ENCODE measurements at places on chromosomes 2 and 18. TPM values are rescaled to one million over a fixed set of nuclear protein-coding genes. Genes with fewer than 3 reads are reported as not detected.

DNA sequence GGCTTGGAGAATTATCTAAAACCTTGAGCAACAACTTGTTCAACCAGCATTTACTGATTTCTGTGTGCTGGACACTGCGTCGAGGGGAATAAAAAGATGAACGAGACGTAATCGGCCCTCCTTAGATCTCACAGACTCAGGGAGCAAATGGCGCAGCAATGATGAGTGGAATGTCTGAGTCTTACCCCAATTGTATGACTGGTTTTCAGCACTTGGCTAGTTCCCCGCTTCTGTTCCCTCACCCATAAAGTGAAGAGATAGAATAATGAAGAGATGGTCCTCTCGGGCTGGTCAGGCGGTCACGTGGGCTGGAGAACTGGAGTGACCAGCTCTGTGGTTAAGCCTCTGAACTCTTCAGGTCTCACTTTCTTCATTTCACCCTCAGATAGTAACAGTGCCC, 17.3 kb upstream of the GATA6 start:
- DNase-seq, result no peak

DNA sequence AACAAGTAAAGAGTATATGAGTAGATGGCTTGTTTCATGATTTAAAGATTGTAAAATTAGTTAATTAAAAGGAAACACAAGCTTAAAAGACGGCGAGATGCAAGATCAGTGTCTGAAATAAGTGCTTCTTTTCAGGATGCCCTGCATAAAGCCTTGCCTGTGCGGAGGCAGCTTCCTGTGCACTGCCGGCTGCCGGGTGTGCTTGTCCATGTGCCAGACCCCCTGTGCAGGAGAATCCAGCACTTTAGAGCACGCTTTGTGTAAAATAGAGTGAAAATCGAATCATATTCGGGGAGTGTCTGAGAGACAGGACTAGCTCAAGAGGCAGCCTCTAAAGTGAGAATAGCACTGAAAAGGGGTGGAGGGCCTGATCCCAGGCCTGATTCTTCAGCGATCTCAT, 154.7 kb downstream of the CHST9 start:
- no peak for DNase-seq

DNA sequence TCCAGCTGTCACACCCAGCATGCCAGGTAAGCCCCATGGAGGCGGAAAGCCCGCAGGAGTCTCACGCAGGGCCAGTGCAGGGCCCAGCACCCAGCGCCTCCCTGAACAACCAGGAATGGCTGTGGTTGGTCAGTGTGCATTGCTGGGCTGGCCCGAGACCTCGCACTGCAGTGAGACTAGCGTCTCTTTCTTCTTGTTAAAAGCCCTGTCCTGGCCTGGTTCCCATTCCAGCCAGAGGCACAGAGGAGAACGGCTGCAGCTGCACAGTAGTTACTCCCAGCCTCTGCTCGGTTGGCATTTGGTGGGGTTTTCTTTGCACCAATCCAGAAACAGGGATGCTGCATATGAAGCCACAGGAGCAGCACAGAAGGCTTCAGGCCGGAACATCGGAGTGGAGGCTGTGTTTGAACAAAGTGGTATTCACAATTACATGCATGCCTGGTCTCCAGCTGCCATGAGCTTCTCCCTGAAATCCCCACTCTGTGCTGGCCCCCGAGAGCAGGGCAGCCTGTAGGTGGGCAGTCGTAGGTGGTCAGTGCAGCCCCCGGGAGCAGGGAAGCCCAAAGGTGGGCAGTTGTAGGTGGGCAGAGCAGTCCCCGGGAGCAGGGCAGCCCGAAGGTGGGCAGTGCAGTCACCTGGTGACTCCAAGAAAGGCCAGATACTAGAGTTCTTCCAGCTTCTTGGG, 163.7 kb upstream of the PXDN start:
- no peak for DNase-seq

DNA sequence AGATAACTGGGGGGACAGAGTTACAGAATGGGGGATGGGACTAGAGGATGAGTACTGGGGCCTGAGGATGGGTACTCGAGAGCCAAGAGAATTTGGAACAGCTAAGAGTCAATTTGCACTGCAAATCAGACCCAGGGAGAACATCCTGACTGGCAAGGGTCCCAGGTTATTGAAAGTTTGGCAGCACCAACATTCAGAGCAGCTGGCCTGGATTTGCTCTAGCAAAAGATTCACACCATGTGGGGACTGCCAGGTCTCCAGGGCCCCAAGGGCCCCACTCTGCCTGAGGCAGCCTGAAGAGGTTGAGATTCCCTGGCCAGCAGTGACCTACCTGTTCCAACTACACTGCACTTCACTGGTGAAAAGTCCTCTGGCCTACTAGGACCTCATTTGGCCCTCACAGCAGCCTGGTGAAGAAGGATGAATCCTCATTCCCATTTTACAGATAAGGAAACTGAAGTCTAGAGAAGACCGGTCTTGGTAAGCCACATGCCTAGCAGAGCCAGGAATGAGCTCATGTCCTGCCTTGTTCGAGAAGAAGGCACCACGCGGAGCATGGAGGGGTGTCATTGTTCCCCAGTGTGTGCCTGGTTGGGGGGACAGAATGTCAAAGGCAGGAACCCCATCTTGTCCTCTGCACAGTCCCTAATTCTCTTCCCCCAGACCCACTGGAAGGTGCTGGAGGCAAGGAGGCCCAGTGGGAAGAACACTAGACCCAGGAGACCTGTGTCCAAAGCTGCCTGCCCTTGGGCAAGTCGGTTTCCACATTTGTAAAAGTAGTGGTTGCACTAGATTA, 258.6 kb downstream of the TNS1 start:
- DNase-seq, result no peak

DNA sequence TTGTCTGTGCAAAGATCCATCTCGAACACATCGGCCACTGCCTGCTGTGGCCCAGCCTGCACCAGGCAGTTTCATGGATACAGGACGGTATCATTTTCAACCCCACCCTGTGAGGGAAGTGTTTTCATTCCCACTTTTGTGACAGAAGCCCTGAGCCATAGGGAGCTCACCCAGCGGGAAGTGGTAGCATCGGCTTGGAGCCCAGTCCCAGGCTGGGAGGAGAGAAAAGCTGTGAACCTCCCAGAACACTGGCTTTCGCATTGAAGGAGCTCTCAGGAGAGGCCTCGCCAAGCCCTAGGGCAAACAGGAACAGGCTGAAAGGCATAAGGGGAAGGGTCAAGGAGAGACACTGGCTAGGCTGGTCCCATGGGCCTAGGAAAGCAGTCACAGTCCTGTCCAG, 166.1 kb downstream of the TFCP2L1 start:
- DNase-seq, result no peak

DNA sequence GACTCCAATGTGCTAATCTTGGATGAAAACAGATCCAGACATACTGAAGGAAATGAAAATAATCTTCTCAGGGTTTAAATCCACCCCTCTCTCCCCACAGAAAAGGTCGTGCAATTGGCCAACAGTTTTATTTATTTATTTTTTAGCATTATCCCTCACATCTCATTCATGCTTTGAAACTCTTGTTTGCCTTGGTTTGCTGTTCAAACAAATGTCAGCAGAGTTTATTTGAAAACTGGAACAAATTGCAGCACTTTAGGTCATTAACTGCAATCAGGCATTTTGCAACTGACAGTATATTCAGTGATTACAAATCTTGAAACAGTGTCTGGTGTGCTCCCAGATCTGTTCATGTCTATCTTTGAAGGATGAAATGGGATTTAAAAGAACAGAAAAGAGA, 220.6 kb downstream of the SLC4A10 start:
- DNase-seq, result no peak

GRCh38 chr18:21463718-21464117, 136.8 kb downstream of the ESCO1 start:
- DNase-seq, result no peak

GRCh38 chr2:46488389-46488788, 9.0 kb downstream of the TMEM247 start:
- DNase-seq, result no peak

DNA sequence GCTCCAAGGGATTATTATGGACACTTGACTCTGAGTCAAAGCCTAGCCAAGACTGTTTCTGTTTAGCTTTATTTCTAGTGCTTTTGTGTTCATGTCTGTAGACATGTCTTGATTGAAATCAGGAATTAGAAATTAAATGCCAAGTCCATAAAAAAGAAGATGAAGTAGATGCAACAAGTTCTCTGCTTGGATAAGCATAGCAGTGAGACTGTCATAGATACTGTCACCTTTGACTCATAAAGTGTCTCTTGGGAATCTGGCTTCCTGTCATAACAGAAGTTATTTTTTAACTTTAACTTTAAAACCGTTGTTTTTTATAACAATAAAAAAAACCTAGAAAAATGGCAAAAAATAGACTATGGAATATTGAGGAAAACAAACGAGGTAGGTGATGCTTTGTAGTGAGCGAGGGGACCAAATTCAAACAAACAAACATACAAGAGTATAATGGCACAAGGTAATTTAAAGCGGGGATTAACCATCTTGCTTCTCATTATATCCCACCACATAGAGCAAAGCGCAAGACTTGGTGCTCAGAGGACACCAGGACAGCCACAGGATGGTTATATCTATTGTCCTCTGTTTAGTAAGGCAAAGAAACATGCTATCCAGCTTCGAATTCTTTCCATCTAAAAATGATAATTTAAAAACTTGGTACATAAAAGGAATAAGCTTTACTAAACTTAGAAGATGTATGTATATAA, 64.6 kb downstream of the CD226 start:
- DNase-seq, result no peak

DNA sequence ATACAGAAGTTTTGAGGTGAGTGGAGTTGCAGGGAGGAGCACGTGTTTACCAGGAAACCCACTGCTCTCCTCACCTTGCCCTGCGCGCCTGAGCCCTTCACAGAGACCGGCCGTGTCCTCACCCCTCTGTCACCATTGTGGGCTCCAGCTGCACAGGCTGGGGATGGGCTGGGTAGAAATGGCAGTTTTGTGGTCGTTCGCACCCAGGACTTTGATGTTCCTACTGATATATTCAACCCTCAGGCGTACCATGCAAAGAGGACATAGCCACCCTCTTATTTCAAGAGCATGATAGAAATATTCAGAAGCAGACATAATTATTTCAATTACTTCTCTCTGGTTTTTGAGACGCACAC, 78.2 kb downstream of the GBX2 start:
- no peak for DNase-seq

DNA sequence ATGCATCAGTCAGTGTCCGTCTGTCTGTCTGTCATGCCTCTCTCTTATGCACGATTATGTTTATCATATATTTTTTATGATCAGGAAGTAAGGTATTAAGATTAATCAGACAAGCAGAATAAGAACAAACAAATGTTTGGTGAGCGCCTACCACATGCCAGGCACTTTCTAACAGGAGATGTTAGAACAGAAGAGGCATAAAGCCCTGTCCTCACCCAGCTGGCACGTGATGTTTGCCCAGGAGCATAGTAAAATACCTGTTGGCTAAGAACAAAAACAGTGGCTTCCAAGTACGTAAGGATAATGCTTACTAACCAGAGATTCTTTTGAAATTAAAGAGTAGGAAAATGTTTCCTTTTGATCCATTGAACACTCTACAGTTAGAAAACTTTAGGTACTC, 380.2 kb upstream of the RAB12 start:
- DNase-seq, result no peak

DNA sequence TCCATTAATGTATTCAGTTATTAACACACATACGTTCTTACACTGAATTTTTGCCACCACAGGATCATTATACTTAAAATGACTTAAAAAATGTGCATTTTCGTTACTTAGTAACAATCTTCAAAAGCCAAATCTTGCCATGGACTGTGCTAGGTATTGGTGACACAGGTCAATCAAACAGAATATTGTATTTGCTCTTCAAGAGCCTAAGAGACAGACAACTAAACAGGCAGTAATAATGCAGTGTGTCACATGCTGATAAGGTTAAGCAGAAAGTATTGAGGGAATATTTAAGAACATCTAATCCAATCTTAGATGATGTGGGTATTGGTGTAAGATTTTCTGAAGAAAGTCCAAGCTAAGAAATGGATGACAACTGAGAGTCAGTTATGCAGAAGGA, 56.9 kb downstream of the FBXO11 start:
- DNase-seq, result no peak

DNA sequence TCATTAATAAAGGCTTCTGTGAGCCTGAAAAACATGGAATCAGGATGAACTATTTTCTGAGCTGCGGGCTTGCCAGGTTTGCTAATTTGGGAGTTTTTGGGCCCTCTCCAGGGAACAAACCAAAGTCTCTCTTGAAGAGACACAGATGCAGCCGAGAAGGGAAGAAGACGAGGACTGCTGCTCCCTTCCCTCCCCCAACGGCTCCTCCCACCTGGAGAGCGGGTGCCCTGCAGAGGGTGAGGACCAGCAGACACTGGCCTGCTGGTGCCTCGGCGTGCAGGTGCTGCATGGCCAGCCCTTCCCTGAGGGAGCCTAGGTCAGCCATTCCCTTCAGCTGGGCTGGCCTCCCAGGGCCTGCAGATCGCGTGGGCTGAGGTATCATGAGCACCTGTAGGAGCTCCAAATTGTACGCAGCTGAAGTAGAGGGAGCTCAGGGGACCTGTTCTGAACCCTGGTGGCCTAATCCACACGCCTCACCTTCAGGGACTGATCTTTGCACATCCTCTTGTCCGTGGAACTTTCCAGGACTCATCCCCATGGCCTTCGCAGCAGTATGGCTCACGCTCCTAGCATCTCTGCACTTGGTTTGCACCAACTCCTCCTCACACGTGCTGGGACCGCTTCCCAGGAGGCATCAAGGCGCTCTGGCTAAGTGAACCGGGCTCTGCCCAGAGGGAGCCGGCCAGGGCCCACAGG, 19.5 kb downstream of the EMX1 start:
- DNase-seq, result no peak

DNA sequence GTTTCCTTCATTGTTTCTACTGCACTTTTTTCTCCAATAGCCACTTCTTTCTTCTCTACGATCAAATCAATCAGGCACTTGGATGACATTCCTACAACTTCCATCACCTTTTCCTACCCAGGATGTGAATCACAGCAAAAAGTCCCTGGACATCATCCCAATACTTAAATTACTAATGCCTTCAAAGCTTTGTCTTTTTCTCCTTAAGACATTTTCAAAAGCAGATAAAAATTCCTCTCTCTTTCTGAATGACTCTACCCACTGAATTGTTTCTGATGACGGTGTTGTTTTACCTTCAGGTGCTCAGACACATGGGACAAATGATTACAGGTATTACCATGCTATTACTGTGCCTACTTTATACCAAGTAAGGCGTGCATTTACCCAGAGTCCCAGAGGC, 500.9 kb downstream of the FBXO15 start:
- peak; percentile 53 for DNase-seq

- DNase-seq, result no peak
Observed at GRCh38 chr18:46413684-46414083, 243.3 kb downstream of the LOXHD1 start.

Gene SERPINB2
- total RNA-seq, result 18.1 TPM

Gene CIB4
- not detected for total RNA-seq

Gene AGXT
- total RNA-seq, result not detected
